Spleen (tissue), 13 donors: ENCODE measurements at places on chromosomes 5 and 9. TPM values are rescaled to one million over a fixed set of nuclear protein-coding genes. Genes with fewer than 3 reads are reported as not detected.

The BAAT gene
- polyA plus RNA-seq = 0.11 TPM

GRCh38 chr9:9817176-9817575, 795.6 kb downstream of the PTPRD start:
- no peak for DNase-seq
- H3K27ac ChIP-seq = no peak overlapping the region
- H3K36me3 ChIP-seq = no peaks in the 10 kb centered on the region
- H3K27me3 ChIP-seq = no peaks in the 10 kb centered on the region
- H3K4me1 ChIP-seq = no peaks in the 10 kb centered on the region

- no peaks in the 10 kb centered on the region for H3K36me3 ChIP-seq
- no peak overlapping the region for H3K27ac ChIP-seq
- H3K27me3 ChIP-seq = no peaks in the 10 kb centered on the region
- no peak for DNase-seq
Observed at GRCh38 chr5:4661326-4661725, 478.8 kb upstream of the ADAMTS16 start.

GRCh38 chr9:109238655-109239054, 71.6 kb upstream of the FRRS1L start:
- no peaks in the 10 kb centered on the region for H3K36me3 ChIP-seq
- no peaks in the 10 kb centered on the region for H3K4me1 ChIP-seq
- H3K27ac ChIP-seq = no peak overlapping the region
- no peak overlapping the region for H3K4me3 ChIP-seq

DNA sequence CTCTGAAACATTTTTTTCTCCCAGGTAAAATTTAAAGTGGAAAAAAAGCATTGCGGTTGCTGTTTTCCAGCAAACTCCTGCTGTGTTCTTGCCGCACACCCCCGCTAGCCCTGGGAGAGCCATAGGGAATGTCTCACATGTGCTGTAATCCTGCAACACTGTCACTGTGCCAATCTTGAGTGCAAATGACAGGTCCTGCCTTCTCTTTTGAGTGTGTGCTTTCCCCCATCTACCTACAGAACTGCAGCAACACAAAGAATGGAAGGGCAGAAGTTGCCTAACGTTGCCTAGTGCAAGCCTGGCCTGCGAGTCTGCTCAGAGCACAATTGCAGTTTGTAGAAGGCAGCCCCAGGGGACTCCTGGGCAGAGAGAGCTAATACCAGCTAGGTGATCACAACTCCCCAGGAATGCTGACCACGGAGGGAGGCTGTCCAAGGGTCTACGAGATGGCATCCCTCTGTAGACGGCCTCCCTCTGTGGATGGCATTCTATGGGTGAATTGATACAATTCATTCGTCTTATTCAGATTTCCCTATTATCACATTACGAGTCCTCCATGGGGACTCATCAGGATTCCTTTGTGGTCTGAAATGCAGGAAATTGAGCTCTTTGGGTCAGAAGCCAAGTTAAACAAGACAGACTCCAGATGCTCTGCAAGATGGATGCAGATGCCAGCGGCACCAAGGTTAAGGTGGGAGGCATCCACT, 172.6 kb upstream of the S1PR3 start:
- H3K4me1 ChIP-seq = no peaks in the 10 kb centered on the region
- H3K4me3 ChIP-seq = no peak overlapping the region
- no peaks in the 10 kb centered on the region for H3K36me3 ChIP-seq
- H3K27me3 ChIP-seq = no peaks in the 10 kb centered on the region

GRCh38 chr9:103649086-103649485, 445.0 kb upstream of the SMC2 start:
- H3K4me3 ChIP-seq = no peak overlapping the region
- H3K27me3 ChIP-seq = no peaks in the 10 kb centered on the region
- H3K36me3 ChIP-seq = no peaks in the 10 kb centered on the region
- H3K27ac ChIP-seq = no peak overlapping the region
- no peak for DNase-seq

DNA sequence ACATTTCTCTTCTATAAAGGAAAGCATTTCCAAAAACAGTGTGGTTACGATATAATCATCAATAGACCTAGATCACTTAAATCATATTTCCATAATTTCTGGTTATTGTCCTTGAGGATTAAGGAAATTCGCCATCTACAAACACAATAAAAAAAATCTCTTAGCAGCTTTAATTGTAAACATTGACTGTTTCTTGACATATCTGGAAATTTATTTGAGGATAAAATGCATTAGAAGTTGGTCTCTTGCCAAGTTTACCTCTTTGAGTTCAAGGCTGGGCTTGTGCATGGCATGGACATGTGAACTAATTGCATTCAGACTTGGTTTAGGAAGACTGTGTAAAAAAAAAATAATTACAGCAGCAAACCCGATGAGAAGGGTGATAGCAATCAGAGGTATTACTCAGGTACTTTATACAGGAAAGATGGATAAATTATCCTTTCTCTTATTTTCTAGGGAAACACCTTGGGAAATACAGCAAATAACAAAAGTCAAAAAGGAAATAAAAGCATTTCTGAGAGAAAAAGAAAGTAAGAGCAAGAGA, 237.9 kb downstream of the SLF1 start:
- H3K4me3 ChIP-seq = no peak overlapping the region
- no peak for DNase-seq
- no peaks in the 10 kb centered on the region for H3K4me1 ChIP-seq
- no peaks in the 10 kb centered on the region for H3K36me3 ChIP-seq
- no peaks in the 10 kb centered on the region for H3K27me3 ChIP-seq

DNA sequence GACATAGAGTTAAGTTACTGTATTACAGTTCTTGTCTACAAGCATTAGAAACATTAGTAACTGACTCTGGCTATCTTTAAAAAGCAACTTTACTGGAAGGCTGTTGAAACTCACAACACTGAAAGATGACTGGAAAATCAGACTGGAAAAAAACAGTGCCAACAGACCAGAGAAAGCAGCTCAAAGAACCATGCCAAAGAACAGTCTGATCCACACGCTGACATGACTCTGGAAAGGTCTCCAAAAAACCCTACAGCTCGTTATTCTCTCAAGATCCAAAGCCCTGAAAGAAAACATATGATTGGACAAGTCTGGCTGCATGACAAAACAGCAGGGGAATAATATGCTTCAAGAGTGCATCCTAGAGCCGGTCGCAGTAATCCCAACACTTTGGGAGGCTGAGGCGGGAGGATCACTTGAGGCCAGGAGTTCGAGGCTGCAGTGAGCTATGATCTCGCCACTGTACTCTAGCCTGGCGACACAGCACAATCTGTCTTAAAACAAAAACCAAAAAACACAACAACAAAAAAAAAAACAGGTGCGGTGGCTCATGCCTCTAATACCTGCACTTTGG, 5.6 kb downstream of the GOLPH3 start:
- H3K27me3 ChIP-seq = no peaks in the 10 kb centered on the region
- peaks cover 88% of the 10 kb centered on the region for H3K4me1 ChIP-seq
- H3K27ac ChIP-seq = no peak overlapping the region
- no peak for DNase-seq
- no peak overlapping the region for H3K4me3 ChIP-seq

DNA sequence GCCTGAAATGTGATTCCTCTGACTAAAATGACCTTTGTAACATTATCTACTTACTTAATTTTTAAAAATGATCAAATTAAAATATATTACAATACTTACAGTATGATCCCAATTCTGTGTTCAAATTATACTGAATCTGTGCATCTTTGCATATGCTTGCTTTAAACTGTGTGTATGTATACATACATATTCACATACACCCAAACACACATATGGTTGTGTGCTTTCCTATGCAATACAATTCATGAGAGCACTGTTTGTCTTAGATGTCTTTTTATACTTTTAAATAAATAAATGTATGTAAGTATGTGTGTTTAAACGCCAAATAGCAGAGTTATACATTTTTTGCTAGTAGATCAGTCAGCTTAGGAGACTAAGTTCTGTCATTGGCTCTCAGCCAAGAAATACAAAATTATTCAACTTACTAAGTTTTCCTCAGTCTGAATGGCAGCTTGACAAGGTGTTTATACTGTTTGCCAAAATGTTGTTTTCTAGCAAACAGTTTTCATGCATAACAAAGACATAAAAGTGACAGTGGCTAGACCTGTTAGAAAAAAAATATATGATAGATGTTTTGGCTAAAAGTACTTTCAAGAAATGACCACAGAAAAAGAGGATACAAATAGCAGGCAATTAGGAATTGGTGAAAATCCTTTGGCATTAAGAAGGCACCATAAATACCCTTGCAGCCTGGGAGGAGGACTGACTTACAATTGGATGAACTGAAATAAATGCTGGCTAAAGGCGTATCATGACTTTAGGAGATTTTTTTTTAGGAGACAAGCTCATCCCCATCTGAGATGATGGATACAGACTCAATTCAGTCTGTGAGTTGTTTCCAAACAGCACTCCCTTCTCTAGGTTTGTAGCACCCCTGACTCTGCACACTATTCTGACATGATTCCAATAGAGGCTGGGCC, 7.9 kb downstream of the TICAM2 start:
- H3K4me1 ChIP-seq = peaks cover 14% of the 10 kb centered on the region
- H3K27ac ChIP-seq = no peak overlapping the region
- H3K4me3 ChIP-seq = no peak overlapping the region
- H3K27me3 ChIP-seq = no peaks in the 10 kb centered on the region
- no peak for DNase-seq
- H3K36me3 ChIP-seq = no peaks in the 10 kb centered on the region

The CD274 gene
- 1.9 TPM for polyA plus RNA-seq
